ENCODE measurements at places on chromosomes 16 and 17. TPM values are rescaled to one million over a fixed set of nuclear protein-coding genes. Genes with fewer than 3 reads are reported as not detected.

DNA sequence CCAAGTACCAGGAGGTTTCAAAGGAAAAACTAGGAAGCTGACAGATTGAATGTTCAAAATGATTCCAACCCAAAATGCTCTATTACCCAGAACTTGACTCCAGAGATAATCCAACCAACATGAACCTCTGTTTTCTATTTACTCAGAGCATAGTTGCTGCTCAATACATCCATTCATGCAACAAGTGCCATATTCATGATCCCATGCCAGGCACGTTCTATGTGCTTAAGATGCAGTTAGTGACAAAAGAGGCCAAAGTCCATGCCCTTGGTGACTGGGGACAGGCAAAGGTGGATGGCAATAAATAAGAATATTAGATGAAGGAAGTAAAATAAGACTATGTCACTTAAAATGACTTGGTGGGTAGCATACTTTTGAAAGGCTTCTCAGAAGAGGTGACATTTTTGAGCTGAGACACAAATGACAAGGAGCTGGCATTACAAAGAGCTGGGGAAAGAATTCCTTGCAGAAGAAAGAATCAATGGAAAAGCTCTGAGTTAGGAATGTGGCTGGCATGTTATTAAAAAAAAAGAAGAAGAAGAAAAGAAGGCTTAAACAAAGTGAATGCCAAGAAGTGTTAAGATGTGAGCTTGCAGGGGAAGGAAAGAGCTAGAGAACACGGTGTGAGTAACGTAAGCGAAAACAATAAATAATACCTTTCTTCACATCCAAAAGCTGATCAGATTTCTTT is 34.5 kb downstream of the TOX3 start:
- H3K27ac ChIP-seq = no peak overlapping the region
- H3K36me3 ChIP-seq = no peaks in the 10 kb centered on the region
- no peak overlapping the region for H3K4me3 ChIP-seq
- no peak for DNase-seq
- no peaks in the 10 kb centered on the region for H3K27me3 ChIP-seq
- H3K4me1 ChIP-seq = no peaks in the 10 kb centered on the region

GRCh38 chr16:72023962-72024361 is 15.4 kb downstream of the DHODH start:
- H3K4me3 ChIP-seq = no peak overlapping the region
- peaks cover 64% of the 10 kb centered on the region for H3K36me3 ChIP-seq
- H3K27me3 ChIP-seq = no peaks in the 10 kb centered on the region
- H3K27ac ChIP-seq = no peak overlapping the region
- no peak for DNase-seq

- no peak overlapping the region for H3K4me3 ChIP-seq
- no peak overlapping the region for H3K27ac ChIP-seq
- H3K36me3 ChIP-seq = no peaks in the 10 kb centered on the region
- H3K27me3 ChIP-seq = peaks cover 20% of the 10 kb centered on the region
- H3K4me1 ChIP-seq = peaks cover 9% of the 10 kb centered on the region
- no peak for DNase-seq
Observed at GRCh38 chr16:4935241-4935855, 1.6 kb downstream of the PPL start.

DNA sequence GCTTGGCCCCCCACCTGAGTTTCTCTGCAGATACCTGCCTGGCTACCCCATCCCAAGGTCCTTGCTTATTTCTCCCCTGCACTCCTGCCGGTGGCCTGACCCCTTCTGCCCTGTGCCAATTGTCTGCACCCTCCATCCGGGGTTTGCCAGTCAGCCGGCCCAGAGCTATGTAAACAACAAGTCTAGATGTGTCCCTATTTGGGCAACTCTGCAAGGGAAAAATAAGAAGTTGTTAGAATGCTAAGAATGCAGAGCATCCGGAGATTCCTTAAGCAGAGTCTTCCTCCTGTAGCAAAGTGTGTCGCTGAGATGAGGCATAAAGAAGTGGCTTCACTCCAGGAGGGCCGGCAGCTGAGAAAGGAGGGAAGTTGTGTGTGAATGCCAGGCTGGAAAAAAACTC is 46.6 kb downstream of the RGS9 start:
- no peak for DNase-seq
- H3K4me3 ChIP-seq = no peak overlapping the region
- no peak overlapping the region for H3K27ac ChIP-seq
- peaks cover 4% of the 10 kb centered on the region for H3K4me1 ChIP-seq
- no peaks in the 10 kb centered on the region for H3K27me3 ChIP-seq

GRCh38 chr16:12778726-12779125 is 25.0 kb downstream of the CPPED1 start:
- H3K4me3 ChIP-seq = no peak overlapping the region
- DNase-seq = no peak
- H3K4me1 ChIP-seq = no peaks in the 10 kb centered on the region
- H3K27ac ChIP-seq = no peak overlapping the region
- peaks cover 87% of the 10 kb centered on the region for H3K36me3 ChIP-seq
- no peaks in the 10 kb centered on the region for H3K27me3 ChIP-seq

GRCh38 chr16:6864671-6865070 is 468.0 kb upstream of the RBFOX1 start:
- H3K4me3 ChIP-seq = no peak overlapping the region
- peaks cover 3% of the 10 kb centered on the region for H3K4me1 ChIP-seq
- DNase-seq = peak; percentile 44
- H3K36me3 ChIP-seq = no peaks in the 10 kb centered on the region
- no peaks in the 10 kb centered on the region for H3K27me3 ChIP-seq

DNA sequence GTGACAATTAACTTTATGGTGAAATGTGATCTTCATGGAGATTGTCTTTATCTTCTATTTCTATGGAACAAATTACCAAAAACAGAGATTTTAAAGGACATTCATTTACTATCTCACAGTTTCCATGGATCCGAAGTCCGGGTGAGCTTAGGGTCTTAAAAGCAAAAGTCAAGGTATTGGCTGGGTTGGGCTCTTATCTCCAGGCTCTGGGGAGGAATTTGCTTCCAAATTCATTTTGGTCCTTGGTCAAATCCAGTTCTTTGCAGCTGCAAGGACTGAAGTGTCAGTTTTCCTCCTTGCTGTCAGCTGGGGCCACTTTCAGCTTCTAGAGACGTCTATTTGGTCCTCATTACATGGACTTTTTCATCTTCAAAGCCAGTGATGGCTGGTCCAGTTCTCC is 395.8 kb upstream of the MAF start:
- H3K4me3 ChIP-seq = no peak overlapping the region

DNA sequence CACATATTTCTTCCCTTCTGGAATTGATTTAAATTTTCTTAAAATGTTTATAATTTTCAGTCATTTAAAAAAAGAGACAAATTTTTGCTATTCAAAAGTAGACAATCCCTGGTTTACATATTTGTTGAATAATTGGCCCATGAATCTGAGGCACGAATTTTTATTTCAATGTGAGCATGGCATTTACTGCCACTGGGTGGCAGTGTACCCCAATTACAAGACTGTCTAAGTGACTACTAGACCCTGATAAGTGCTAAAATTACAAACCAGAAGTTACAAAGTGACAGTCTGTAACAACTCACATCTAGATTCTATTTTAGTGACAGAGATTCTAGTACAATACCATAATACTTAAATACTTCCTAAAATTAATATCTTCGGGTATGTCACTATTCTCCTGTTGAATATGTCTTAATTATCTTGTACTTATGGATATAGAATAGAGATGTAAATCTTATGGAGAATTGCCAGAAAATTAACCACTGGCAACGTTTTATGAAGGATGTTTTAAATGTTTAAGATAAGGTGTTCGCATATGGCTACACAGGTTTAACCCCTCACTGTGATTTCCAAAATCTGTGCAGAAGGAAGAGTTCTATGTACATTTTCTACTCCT is 235.8 kb downstream of the MAP2K4 start:
- DNase-seq = no peak
- no peak overlapping the region for H3K4me3 ChIP-seq
- no peaks in the 10 kb centered on the region for H3K4me1 ChIP-seq
- no peaks in the 10 kb centered on the region for H3K36me3 ChIP-seq

- no peak for DNase-seq
- H3K27ac ChIP-seq = no peak overlapping the region
Observed at GRCh38 chr16:72989579-72990551, 58.1 kb downstream of the ZFHX3 start.

- H3K4me1 ChIP-seq = peaks cover 46% of the 10 kb centered on the region
- peak overlapping the region; percentile 89 for H3K27ac ChIP-seq
- H3K4me3 ChIP-seq = no peak overlapping the region
- no peaks in the 10 kb centered on the region for H3K36me3 ChIP-seq
- DNase-seq = peak; percentile 93
- H3K27me3 ChIP-seq = no peaks in the 10 kb centered on the region
Observed at GRCh38 chr16:30458561-30459394, 13.1 kb upstream of the SEPHS2 start.

DNA sequence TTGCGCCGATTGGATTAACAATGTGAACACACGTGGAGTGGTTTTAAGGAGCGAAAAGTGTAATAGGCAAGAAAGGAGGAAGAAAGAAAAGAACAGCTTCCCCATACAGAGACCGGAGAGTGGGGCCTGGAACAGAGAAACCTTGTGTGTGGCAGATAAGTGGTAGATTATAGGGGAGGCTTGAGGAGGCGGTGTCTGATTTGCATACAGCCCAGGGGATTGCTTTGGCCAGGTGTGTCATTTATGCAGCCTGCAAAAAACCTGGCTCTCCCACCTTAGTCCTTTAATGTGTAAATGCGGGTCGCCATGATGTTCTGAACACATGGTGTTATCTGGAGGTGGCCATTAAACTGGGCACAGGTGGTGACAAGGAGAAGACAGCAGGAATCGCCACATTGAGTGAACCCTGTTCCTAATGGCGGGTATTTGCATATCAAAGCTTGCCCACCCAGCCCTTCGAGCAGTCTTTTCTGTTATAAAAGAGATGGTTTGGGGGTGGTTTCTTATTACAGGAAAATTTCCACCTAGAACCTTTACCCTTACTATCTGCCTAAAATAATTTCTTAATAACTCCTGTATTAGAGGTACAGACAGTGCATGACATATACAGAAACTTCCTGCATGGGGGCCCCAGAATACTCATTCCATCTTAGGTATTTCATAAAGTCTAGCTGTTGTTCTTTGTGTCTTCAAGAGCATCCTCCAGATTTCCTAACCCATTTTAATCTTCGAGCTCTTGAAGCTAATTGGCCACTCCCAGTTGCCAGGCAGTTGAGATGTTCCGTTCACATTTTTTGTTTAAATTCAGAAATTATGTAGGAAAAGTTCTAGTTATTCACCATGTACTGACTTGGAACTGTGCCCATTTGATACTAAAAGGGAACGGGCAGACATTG is 292.5 kb downstream of the RBFOX1 start:
- no peak overlapping the region for H3K27ac ChIP-seq
- H3K4me1 ChIP-seq = no peaks in the 10 kb centered on the region
- DNase-seq = no peak
- H3K27me3 ChIP-seq = no peaks in the 10 kb centered on the region
- no peaks in the 10 kb centered on the region for H3K36me3 ChIP-seq

ZC3H18 gene
- polyA plus RNA-seq = 5.5 TPM

CASKIN1 gene
- polyA plus RNA-seq = not detected

PTX4 gene
- 0.19 TPM for polyA plus RNA-seq

TPSD1 gene
- polyA plus RNA-seq = not detected

TBX2 gene
- not detected for polyA plus RNA-seq

SSTR5 gene
- polyA plus RNA-seq = not detected

Data from CD14-positive monocyte (primary cell).